T-cell (primary cell): ENCODE measurements at places on chromosomes 13 and 19.

- peak; percentile 24 for DNase-seq
Observed at GRCh38 chr19:41746593-41747227, 8.6 kb upstream of the CEACAM6 start.

DNA sequence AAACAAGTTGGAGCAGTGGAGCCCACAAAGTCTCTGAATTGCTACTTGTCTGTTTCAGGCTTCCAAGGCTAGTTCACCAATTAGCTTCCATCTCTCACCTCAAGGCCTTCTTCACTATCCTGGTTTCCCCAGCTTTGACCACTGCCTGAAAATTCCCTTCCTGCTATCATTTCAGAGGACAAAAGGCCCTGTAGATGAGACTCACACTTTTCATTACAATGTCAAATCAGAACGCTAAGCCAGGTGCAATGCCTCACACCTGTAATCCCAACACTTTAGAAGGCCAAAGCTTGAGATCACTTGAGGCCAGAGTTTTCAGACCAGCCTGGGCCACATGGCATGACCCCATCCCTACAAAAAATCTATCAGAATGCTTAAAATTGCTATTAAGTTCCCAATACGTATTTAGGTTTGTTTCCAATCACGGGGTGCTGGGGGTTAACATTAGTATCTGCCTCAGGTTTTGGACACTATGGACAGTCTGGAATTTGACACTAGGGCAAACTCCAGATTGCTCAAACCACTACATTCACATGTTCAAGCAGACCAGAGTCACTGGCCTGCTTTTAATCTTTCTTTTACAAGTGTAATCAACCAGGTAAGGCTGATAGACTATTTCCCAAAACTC is 5.5 kb downstream of the TPT1 start:
- DNase-seq, result no peak

GRCh38 chr13:23500849-23501248 is 67.3 kb upstream of the SACS start:
- no peak for DNase-seq

- no peak for DNase-seq
Observed at GRCh38 chr13:64817691-64818090, 2412.4 kb downstream of the PCDH9 start.

- no peak for DNase-seq
Observed at GRCh38 chr19:47271949-47272348, 2.7 kb upstream of the INAFM1 start.

GRCh38 chr13:71798707-71799106 is 68.3 kb downstream of the DACH1 start:
- DNase-seq, result no peak
